ENCODE measurements at places on chromosomes 4 and X.

DNA sequence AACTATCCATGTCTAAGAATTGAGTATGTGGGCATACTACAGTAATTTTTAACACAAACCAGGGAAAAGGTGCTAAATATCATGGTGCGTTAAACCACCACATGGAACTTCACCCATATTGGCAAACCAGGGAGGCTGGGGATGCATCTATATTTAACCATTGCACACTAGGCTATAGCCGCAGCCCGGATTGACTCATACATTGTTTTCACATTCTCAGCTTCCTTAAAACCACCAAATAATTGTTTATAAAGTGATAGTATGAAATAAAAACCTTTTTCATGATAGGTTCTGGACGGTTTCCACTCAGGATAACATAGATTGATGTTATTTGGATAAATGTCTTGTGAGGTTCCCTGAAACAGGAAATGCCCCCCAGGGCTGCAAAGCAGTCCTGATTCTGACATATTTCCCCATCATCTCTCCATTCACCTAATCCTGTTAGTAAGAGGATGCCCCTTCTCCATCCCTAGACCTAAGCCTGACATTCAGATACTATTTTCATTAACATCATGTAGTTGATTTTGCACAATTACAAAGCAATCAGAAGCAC is 7.9 kb downstream of the COL25A1 start:
- no peak for DNase-seq

- peak; percentile 35 for DNase-seq
Measured at GRCh38 chr4:2261110-2261852, 628 bp downstream of the MXD4 start.

- no peak for DNase-seq
Measured at GRCh38 chrX:69618803-69619202, 2.9 kb downstream of the EDA start.

DNA sequence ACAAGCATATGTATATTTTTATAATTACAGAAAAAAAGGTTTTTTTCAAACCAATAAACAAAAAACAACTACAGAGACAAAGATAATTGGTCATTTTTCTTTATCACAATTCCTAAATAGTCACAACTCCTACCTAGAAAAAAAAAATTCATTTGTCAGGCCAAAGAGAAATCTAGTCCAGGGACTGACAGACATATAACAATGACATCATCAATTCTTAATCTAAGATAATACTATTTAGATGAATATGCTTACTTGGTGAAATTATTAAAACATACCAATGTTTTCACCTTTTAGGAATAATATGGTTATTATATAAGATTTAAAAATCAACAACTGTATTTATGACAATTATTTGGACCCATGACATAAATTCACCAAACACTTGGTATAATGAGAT is 48.4 kb downstream of the CHM start:
- no peak for DNase-seq

GRCh38 chr4:167221084-167221483 is 13.2 kb downstream of the SPOCK3 start:
- no peak for DNase-seq

DNA sequence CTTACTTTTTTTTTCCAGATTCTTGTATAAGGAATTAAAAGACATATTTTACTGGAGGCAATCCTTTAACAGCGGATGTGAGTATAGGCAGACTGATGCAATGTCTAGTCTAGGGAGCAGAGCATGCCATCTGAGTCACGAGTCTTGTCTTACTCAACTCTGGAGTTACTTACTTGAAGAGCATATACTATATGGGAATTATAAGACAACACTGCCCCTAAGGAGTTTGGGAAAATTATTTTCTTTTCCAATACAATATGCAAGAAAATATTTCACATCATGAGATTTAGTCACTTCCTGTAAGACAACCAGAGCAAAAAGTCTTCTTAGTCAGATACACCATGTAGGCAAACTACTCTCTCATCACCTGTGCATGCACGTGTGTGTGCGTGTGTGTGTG is 537.3 kb upstream of the FTHL17 start:
- DNase-seq, result no peak

DNA sequence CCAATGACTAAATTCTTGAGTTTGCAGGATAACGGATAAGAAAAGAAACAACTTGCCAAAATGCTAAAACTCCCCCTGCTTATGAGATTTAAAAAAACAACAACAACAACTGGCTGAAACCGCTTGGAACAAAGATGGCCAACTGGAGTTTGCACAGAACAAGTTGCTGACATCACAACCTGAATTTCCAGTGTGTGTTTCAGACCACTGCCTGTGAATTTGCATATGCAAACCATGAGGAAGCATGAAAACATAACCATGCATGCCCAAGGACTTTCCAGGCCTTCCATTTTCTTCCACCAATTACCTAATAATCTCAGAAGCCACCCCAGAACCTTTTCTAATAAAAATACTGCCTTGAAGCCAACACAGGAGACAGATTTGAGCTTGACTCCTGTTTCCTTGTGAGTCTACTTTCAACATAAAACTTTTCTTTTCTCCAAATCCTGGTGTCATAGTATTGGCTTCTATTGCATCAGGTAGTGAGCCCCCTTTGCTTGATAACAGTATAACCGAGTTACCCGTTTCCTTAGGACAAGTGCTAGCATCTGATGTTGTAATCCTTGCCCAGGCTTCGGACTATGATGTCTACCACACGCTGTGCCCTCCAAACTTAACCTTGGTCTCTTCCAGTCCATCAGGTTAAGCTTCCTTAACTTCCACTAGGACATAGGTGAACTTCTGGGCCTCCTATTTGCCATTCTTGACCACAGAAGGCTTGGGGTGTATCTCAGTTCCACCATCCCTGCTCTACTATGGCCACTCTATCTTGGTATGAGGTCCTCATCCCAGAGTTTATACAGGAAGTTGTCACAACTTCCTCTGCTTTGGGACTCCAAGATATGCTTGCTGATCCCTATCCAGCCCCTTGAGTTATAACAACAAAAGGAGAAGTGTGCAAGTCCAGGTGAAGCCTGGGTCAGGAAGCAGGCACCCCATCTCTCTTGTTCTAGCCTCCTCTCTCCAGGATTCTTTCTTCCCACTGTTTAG is 385.5 kb upstream of the INTU start:
- no peak for DNase-seq

DNA sequence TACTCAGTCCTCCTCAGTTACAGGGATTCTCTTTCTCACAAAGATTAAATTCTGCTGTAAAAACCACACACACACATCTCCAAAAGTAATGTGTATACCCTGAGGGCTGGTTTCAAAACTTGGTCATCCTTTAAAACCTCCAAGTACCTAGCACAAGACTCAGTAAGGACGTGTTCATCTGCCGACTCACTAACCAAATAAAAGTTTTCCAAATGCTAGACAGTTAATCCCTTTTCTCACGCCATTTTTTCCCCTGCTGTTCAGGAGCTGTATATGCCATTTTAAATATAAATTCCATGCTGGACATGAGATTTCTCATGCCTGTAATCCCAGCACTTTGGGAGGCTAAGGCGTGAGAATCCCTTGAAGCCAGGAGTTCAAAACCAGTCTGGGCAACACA is 3.9 kb upstream of the SAT1 start:
- no peak for DNase-seq

- no peak for DNase-seq
Measured at GRCh38 chr4:127211650-127212560, 420.9 kb upstream of the INTU start.

DNA sequence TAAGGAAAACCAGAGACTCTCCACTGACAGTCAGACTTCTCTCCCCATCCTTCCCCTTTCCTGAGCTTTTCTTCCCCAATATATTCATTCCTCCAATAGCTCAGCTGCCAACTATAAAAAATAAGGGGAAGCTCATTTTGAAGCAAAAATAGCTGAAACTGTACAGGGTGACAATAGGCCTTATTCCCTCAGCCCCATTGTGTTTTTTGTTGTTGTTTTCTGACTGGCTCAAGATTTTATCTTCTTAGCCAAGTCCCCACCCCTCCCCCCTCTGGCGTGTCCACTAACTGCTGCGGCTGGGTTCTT is 26.2 kb downstream of the PRPS1 start:
- DNase-seq, result peak; percentile 13

DNA sequence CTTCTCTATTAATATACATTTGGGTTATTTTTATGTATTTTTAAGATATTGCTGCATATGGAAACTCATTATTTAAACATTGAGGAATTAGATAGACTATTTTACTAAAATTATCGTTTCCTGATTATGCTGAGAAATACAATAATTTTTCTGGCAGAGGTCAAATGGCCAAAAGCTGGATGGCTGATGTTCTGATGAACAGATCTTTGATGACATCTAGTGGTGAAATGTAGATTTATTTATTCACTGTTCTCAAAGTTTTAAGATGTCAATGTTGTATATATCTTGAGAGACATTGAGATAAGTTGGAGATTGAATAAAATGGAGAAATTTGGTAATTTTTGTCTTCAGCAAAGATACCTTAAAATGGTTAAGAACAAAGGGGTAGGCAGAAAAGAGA is 96.2 kb downstream of the UGT8 start:
- no peak for DNase-seq

GRCh38 chrX:101219864-101220346 is 319 bp downstream of the DRP2 start:
- peak; percentile 36 for DNase-seq

- DNase-seq, result no peak
Measured at GRCh38 chr4:81519427-81519773, 47.7 kb upstream of the RASGEF1B start.

GRCh38 chr4:137812258-137812657 is 280.0 kb upstream of the PCDH18 start:
- DNase-seq, result no peak

GRCh38 chr4:20623939-20624338 is 76.3 kb upstream of the PACRGL start:
- DNase-seq, result no peak

DNA sequence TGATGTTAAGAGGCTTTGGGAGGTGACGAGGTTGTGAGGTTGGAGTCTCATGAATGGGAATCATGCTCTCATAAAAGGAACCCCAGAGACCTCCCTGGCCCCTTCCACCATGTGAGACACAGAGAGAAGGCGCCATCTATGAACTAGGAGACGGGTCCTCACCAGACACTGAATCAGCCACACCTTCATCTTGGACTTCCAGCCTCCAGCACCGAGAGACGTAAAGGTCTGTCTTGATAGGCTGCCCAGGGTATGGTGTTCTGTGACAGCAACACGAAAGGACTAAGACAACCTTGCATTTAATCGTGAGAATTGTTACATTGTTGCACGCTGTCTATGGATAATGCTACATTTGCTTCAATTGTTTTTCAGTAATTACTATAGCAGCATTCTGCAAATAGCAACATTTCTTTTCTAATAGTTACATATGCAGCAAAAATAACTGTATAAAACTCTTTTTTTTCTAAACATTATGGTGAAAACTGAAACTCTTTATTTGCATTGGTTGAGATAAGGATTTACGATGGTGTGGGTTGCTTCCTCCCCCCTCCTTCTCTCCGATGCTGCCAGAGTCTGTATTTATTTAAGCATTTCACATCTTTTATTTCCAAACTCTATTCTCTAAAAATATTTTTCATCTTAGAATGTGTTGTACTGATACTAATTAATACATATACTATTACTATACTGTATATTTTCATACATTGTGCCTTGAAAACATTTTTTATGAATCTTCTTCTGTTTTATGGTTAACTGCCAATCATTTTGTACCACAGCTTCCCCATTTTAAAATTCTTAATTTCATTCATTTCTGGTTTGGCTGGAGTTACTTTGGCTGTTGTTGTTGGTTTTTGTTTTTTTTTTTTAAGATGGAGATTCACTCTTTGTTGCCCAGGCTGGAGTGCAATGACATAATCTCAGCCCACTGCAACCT is 26.4 kb upstream of the AKAP17A start:
- DNase-seq, result no peak

DNA sequence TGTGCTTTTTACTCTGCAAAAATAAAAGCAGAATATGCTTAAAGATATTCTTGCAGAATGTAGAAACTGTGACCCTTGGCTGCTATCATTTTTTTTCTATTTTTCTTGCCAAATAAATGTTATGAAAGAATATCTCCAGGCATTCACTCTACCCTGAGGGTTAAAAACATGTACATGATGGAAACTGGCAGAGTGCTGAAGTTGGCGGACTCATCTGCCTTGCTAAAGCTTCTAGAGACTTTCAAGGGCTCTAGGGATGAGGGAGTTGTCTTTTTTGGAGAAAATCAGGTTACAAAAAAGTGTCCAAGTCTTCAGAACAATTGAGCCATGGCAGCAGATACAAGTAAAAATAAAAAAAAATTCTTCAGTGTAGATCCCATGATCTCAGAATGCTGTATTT is 40.5 kb upstream of the NRK start:
- no peak for DNase-seq

DNA sequence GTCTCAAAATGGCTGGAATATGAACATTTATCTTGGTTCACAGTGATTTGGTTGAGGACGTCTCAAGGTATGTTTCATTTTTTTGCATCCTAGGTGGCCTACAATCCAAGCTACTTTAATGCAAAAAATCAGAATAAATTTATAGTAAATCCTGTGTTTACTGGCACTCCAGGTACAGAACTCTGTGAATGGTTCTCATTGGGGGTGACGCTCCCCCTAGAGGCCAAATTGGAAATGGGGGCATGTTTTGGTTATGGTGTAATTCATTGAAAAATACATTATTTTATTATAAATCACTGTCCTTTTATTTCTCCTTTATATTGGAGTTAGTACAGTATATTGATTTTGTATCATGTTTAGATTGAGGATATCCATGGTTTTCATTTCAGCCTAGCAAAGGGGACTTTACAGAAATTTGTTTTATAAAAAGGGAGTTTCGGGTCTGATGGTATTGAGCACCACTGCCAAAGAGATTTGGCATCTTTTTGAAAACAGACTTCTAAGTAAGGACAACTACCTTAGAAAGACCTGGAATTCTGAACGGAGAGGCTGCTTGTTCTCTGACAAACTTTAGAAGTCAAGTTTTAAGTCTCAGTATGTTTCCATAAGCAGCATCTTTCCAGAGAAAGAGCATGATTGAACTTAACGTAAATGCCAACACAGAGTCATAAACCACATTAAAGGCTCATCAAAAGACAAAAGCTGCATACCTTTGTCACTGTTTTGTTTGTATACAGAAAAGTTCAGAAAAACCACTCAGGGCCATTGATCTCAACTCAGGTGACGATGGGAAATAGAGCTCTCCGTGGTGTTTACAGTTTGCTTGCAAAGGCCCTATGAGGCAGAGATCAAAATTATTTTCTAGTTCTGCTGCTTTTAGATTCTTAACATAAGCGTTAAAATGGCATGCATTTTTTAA is 19.4 kb downstream of the MTM1 start:
- DNase-seq, result no peak

GRCh38 chrX:13646154-13646549 is 6.8 kb upstream of the TCEANC start:
- DNase-seq, result peak; percentile 57

GRCh38 chr4:69549651-69550050 is 53.9 kb upstream of the UGT2B4 start:
- no peak for DNase-seq

- no peak for DNase-seq
Measured at GRCh38 chr4:23734000-23734399, 155.8 kb downstream of the PPARGC1A start.

- DNase-seq, result no peak
Measured at GRCh38 chrX:7294483-7294882, 146.5 kb upstream of the PUDP start.

- DNase-seq, result no peak
Measured at GRCh38 chrX:54825716-54826438, 18.3 kb downstream of the MAGED2 start.

GRCh38 chr4:69640289-69640688 is 847 bp upstream of the UGT2A2 start:
- DNase-seq, result no peak

GRCh38 chrX:41289095-41289494 is 44.9 kb upstream of the DDX3X start:
- no peak for DNase-seq

- peak; percentile 88 for DNase-seq
Measured at GRCh38 chr4:51831133-51831532, 11.8 kb upstream of the DCUN1D4 start.

GRCh38 chrX:43641691-43642090 is 14.4 kb upstream of the MAOA start:
- no peak for DNase-seq
